ENCODE measurements at places on chromosomes 1 and 21.

GRCh38 chr1:201230676-201231075, 40.1 kb downstream of the IGFN1 start:
- no peak for DNase-seq

- DNase-seq: no peak
These were observed 240.5 kb upstream of the SNX7 start for GRCh38 chr1:98421085-98421435.

DNA sequence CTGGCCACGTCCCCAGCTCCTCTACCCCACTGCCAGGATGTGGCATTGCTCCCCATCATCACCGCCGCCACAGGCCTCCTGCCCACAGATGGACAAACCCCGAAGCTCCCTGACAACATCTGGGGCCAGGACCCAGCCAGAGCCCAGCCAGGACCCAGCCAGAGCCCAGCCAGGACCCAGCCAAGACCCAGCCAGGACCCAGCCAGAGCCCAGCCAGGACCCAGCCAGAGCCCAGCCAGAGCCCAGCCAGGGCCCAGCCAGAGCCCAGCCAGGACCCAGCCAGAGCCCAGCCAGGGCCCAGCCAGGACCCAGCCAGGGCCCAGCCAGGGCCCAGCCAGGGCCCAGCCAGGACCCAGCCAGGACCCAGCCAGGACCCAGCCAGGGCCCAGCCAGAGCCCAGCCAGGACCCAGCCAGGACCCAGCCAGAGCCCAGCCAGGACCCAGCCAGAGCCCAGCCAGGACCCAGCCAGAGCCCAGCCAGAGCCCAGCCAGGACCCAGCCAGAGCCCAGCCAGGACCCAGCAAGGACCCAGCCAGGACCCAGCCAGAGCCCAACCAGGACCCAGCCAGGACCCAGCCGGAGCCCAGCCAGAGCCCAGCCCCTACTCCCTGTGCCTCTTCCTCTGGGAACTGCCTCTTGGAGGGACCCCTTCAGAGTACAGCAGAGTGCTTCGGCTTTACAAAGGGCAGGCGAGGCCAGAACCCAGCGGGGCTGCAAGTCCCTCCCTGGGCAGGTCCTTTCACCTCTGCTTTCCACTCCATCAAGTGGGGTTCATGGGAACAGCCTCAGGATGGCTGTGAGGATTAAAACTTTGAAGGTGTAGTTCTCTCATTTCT, 43.7 kb downstream of the DISP3 start:
- no peak for DNase-seq

- no peak for DNase-seq
These were observed 419 bp upstream of the TSEN15 start for GRCh38 chr1:184051138-184051484.

- DNase-seq: no peak
These were observed 199.9 kb upstream of the JUN start for GRCh38 chr1:58983633-58984245.
